ENCODE measurements at places on chromosomes 13 and 19. TPM values are rescaled to one million over a fixed set of nuclear protein-coding genes. Genes with fewer than 3 reads are reported as not detected.
A peak's percentile ranks its signal among the peaks of the same experiment; 100 is the strongest.

LHFPL6 gene
- 69.0 TPM for polyA plus RNA-seq

DNA sequence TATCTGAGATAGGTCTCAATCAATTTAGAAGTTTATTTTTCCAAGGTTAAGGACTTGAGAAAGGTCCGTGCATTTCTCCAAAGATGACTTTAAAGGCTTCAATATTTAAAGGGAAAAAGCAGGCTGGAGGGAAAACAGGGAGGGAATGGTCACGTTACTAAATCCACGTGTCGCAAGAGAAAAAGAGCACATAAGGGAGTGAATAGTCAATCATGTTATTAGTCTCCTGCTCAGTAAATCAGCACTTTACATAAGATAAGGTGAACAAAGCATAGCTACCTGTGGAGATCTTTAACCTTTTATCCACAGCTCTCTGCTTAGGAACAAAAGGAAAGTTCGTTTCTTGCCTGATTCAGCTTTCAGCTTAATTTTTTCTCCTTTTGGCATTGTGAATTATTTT, 31.3 kb upstream of the LSM14A start:
- no peak for DNase-seq

DNA sequence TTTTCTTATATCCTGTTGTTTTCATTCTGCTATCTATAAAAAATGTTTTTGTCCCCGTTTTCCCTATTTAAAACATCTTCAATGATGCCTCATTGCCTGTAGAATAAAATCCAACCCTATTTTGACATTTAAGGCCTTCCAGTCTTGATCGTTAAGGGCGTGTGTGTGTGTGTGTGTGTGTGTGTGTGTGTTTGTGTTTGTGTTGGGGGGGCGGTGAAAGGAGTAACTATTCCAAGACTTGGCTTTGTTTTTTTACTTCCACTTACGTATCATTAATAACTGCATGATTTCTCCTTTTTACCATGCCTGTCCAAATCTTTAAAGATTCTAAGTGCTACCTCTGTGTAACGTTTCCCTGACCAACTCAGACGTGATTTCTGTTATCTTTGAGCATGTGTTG, 784 bp downstream of the PIBF1 start:
- DNase-seq: peak; percentile 10

- DNase-seq: no peak
Observed at GRCh38 chr13:103273825-103274224, 207.6 kb upstream of the SLC10A2 start.

DNA sequence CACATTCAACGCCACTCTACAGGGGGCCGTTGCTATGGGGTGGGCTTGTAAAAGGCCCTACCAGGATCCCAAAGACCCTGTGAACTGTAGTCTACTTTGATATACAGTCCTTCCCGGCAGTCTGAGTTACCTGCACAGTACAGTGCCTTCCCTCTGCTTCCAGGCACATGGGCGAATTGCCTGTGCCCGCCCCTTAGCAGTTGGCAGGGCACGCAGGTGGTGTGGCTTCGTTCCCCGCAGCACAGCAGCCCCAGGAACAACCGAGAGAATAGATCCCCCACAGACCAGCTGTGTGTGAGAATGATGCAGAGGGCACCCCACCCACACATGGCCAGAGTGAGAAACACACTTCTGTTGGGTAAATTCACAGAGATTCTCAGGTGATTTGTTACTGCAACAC, 60.6 kb downstream of the MRPL57 start:
- DNase-seq: no peak

DNA sequence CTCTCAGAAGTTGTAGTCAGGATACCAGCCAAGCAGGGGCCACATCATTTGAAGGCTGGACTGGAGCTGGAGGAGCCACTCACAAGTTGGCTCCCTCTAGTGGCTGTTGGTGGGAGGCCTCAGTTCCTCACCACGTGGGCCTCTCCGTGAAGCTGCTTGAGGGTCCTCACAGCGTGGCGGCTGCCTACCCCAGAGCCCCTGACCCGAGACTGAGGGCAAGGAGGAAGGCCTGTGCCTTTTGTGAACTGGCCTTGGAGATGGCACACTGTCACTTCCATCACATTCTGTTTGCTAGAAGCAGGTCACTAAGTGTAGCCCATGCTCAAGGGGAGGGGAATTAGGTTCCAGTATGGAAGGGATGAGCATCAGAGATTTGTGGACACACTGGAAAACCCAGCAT, 14.6 kb downstream of the GNA11 start:
- peak; percentile 44 for DNase-seq

DNA sequence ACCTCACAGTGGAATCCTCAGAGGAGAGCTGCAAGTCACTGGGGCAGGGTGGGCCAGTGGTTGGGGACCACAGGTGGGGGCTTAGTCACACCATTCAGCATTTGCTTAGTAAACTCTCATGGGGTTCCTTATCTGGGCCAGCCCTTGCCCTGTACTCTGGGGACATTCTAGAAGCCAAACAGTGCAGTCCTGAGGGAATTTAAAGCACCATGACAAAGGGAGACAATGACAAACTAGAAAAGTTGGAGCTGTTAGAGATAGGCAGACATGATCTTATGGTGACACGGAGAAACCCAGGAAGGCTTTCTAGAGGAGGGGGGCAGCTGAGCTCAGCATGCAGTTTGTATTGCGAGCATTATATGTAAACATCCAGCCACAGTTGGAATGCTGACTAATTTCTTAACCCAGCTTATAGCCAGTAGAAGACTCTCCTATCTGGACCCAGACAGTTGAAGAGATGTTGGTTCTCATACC, 87.6 kb downstream of the ZNF429 start:
- DNase-seq: no peak

- peak; percentile 54 for DNase-seq
Observed at GRCh38 chr19:50432221-50433028, at the start of gene MYBPC2. Gene MYBPC2, plus strand, starts transcription at chr19:50432892. Its CDS starts 62 bp downstream, at chr19:50432954.

DNA sequence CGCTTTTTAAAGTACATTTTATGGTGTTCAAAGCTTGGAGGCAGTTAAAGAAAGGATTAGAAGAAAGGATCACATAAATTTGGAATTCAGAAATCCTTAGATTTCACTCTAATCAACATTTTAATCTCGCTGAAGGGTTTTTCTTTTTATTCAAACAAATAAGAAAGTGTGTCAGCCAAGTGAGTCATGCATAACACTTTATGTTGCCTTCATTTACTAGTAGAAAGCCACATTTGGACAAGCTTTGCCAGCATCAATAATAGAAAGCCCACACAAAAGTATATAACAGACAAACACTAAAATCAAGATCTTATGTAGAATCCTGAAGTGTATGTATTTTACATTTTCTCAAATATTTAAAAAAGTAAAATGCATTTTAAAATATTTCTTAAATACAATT, 154.9 kb upstream of the TRPC4 start:
- no peak for DNase-seq

DNA sequence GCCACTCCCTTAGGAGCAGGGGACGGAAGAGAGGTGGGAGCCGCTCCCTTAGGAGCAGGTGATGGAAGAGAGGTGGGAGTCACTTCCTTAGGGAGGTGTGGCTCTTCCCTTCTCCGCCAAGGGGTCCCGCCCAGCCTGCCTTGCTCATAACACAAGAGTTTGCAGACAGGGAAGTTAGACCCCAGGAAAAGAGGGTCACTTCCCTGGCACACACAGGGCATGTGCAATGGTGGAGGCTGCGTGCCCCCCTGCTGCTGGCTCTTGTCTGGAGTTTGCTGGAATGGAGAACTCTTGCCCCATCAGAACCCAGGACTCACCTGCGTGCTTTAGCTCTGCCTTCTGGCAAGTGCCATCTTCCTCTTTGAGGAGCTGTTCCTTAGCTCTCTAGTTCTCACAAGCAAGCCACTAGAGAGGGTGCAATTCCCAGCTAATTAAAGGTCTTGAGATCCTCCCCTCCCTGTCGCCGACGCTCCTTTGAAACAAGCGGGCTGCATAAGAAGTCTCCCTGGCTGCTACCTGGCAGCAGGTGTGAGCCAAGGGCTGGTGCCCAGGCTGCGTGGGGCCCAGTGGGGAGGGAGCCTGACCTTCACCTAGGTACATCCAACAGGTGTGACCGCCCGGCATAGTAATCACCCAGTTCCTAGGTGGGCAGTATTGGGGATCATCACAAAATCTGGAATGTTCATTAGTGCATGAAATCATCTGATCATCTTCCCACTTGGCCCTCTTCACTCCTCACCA, 281.6 kb downstream of the ZNF536 start:
- no peak for DNase-seq

GRCh38 chr13:113939944-113940297, 34.0 kb downstream of the C13orf46 start:
- no peak for DNase-seq

- DNase-seq: no peak
Observed at GRCh38 chr19:2729943-2730818, 9.0 kb upstream of the DIRAS1 start.

- DNase-seq: no peak
Observed at GRCh38 chr13:79307433-79307861, 98.6 kb downstream of the RBM26 start.

DNA sequence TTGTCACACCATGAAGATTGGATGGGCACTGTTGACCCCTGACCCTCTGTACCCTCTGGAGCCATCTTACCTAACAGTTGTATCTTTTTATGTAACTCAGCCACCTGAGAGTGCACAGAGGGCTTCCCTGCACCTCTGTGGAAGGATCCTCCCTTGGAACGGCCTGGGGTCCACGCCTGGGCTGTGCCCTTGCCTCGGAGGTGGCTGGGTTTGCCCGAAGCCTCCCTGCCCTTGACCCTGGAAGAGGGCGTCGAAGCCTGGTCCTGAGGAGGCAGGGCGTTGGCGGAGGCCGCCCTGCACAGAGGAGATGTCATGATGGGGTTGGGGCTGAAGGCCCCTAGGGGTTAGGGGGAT, 241 bp downstream of the ODAD3 start:
- DNase-seq: no peak

- DNase-seq: no peak
Observed at GRCh38 chr19:50739132-50739913, 16.2 kb downstream of the CLEC11A start.

- no peak for DNase-seq
Observed at GRCh38 chr19:17466487-17466850, 3.9 kb upstream of the SLC27A1 start.
